ENCODE measurements at places on chromosomes 4 and X.

DNA sequence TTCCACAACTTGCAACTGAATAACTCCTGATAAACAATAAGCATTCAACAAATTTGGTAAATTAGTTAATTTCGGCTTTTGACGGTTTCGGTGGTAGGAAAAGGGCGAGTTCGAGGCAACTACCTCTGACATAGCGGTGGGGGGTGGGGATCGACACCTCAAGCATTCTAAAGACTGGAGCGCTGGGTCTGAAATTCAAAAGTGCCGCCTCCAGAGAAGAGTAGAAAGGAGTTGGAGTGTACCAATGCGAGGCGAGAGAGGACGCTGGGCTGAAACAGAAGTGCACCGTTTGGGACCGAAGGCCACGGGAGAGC, 725 bp downstream of the SMC1A start:
- DNase-seq, result no peak

DNA sequence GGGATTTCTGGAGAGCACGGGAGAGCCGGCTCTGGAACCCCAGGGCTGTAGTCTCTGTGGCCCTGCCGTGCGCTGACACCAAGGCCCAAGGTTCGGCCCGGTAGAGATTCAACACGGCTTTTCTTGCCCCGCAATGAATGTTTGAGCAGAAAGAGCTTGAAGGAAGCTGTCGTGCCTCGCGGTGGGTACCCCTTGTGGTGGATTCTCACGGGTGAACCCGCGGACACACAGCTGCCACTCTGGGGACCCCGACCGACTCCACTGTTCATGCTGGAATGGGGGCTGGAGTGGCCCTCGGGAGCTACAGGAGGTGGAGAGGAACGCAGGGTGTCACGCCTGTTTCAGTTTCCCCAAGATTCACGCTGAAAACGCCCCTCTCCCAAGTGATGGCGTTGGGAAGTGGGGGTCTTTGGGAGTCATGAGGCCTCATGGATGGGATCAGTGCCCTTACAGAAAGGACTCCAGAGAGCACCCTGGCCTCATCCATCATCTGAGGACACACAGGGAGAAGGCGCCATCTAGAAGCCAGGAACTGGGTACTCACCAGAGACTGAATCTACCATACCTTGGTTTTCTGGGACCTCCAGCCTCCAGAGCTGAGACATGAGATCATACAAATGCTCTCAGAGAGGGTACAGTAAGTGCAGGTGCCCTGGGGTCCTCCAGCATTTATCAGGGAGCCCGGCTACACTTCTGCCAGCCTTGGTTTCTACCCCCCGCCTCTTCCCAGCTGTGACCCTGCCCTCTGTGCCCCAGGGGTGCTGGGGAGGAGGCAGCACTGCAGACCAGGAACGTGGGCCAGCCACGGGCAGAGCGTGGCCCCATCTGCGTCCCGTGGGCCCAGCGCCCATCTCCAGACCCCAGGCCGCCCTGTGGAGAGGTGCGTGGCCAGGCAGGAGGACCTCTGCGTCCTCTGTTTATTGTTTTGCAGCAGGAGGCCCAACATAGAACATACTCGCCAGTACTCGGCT, 6.4 kb downstream of the SLC25A6 start:
- DNase-seq, result no peak

GRCh38 chrX:21004835-21005234, 369.4 kb upstream of the CNKSR2 start:
- DNase-seq, result no peak

DNA sequence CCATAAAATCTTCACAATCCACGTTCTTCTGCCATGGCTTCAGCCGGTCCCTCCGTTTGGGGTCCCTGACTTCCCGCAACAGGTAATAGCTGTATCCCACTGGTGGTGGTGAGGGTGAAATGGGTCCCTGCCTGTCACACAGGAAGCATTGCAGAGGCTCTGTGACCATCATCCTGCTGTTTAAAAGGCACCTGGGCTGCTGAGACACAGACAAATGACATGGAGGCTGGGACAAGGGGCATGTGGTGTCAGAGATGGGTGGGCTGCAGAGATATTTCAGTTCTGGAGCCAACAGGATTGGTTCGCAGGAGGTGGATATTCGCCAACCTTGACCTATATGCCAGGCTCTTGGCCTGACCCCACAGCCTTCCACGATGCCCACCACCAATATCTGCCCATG, 82.1 kb downstream of the JAKMIP1 start:
- no peak for DNase-seq

- DNase-seq, result no peak
Measured at GRCh38 chr4:85114526-85114925, 148.0 kb upstream of the WDFY3 start.

GRCh38 chrX:48961585-48962091, 4.2 kb upstream of the OTUD5 start:
- DNase-seq, result no peak

DNA sequence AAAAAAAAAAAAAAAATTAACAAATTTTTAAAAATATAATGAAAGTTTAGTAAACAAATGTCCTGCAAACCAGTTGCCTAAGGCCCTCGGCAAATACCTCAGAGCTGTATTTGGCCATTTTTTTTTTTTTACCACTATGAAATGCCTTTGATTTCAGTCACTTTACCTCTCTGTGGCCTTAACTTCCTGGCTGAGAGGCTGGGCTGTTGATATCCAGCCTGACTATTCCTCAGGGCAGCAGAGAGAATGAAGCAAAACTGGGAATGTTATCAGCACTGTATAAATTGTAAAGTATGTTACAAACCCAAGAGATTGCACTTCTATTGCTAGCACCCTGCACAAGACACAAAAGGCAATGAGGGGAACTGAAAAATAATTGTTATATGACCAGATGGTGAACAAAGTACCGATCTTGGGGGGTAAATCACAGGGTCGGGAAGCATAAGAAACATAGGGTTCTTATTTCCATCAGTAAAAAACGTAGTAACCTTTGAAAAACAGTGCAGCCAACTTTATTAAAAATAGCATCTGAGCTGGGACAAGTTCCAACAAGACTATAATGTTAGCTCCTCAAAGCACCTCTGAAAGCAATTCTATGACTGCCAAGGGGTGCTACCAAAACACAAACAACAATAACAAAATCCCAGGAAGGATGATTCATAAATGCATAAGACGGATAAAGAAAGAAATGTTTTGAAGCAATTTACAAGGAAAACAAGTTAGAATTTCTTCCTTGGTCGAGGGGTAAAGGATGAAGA, 18.1 kb downstream of the USP46 start:
- DNase-seq, result no peak

DNA sequence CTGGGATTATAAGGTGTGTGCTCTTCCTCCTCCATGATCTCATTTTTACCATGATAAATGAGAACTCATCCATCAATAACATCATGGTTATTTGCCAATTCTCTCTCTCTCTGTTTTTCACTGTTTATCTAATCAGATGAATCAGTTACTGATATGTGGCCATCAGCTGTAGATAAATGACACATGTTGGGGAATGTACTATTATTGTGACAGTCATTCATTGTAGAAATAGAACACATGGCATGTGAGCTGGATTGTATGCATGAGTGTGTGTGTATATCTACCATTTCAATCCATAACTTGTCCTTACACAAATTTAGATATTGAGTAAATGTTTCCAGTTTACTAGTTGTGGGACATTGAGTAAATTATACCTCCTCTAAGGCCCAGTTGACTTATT, 53.0 kb downstream of the OSTC start:
- no peak for DNase-seq

DNA sequence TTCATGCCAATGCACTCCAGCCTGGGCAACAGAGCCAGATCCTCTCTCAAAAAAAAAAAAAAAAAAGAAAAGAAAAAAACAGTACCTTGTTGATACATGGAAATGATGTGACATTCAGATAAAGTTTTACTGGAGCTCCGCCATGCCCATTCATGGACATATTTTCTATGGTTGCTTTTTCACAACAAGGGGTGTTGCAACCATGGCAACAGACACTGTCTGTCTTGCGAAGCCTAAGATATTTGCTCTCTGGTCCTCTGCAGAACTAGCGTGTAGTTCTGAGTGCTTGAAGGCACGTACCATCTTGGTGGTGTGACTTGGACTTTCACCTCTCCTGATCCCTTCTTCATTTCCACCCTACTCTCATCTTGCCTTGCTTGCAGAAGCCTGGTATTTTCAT, 53.2 kb downstream of the TBL1X start:
- DNase-seq, result no peak

GRCh38 chr4:107896158-107896645, 35.1 kb upstream of the CYP2U1 start:
- DNase-seq, result no peak

- DNase-seq, result no peak
Measured at GRCh38 chrX:7191681-7192110, 43.7 kb upstream of the PUDP start.

- no peak for DNase-seq
Measured at GRCh38 chrX:6885909-6886308, 261.6 kb upstream of the STS start.

- no peak for DNase-seq
Measured at GRCh38 chr4:114547340-114548134, 51.1 kb upstream of the UGT8 start.

GRCh38 chrX:67654301-67654700, 110.5 kb downstream of the AR start:
- no peak for DNase-seq

DNA sequence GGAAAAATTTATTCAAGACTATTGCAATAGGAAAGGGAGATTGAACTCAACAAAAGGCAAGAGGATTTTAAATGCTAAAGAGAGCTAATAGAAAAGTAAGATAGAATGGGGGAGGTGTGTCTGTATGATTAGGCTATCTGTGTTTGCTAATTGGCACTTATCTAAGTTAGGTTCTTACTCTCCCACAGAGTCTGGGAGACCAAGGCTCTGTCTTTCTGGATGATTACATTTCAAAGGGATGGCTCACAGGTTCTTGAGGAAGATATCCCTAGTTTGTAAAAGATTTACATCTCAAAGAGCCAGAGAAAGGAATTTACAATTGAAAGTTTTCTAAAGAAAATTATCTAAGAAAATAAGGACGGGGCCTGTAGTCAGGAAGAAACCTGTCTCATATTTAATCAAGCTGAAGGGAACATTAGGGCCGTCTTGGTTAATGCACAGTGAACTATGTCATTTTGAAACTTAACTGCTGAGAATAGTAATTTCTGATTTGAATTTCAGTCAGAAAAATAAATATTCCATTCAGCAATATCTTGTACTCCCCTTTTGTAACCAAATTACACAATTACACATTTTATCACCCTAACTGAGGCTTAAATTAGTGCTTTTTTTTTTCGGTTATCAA, 75.8 kb downstream of the MAGEB10 start:
- no peak for DNase-seq

DNA sequence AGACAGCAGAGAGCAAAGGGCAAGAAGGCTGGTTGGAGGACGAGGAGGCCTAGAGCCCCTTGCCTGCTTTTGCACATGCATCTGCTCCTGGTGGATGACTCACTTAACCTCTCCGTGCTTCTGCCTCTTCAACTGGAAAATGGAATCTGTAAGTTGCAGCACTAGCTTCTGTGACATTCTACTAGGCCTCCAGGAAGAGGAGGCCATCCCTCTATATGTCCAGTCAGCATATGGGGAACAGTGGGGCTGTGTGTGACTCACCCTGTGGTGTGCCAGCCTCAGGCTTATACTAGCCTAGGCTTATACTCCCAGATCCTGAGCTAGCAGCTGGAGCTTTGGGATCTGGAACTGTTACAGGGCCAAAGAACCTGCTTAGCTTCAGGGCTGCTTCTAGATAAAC, 36.0 kb downstream of the RTL9 start:
- DNase-seq, result no peak

GRCh38 chrX:16138108-16138427, 14.7 kb downstream of the GRPR start:
- DNase-seq, result no peak

DNA sequence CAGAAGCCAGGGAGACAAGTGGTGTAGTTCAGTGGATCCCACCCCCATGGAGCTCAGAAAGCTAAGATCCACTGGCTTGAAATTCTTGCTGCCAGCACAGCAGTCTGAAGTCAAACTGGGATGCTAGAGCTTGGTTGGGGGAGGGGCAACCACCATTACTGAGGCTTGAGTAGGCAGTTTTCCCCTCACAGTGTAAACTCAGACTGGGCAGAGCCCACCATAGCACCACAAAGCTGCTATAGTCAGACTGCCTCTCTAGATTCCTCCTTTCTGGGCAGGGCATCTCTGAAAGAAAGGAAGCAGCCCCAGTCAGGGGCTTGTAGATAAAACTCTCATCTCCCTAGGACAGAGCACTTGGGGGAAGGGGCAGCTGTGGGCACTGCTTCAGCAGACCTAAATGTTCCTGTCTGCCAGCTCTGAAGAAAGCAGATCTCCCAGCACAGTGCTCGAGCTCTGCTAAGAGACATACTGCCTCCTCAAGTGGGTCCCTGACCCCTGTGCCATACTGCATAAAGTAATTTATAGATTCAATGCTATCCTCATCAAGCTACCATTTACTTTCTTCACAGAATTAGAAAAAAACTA, 163.2 kb downstream of the HHIP start:
- DNase-seq, result no peak

DNA sequence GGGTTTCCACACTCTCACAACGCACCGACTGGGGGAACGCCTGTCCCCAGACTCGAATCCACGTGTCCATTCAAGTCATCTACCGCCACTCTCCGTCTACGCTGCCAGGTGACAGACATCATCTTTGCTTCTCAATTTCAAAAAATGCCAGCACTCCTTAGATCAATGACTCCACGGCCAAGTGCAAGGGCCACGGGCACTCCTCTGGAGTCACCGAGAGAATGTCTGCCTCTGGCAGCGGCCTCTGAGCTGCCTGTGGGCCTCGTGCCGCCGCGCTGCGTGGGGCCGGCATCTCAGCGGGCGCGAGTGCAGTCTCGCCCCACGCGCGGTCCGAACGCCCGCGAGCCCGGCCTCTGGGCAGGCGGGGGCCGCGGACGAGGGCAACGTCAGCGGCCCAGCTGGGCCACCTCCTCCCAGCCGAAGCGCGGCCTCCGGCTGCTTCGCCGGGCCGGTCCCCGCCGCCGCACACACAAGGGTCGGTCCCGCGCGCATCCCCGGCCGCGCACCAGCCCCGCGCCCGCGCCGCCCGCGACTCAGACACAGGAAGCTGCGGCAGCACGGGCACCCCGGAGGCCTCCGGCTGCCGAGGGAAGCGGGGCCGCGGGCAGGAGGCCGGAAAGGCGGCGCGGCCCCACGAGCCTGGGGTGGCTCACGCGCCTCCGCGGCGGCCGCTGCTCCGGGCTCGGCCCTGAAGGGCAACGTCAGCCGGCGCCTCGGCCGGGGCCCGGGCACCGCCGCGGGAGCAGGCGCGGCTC, 450 bp downstream of the ACSL1 start:
- DNase-seq, result no peak

GRCh38 chr4:6172093-6172926, 28.0 kb downstream of the JAKMIP1 start:
- no peak for DNase-seq

- DNase-seq, result no peak
Measured at GRCh38 chr4:11480683-11481082, 52.0 kb upstream of the HS3ST1 start.

- DNase-seq, result no peak
Measured at GRCh38 chr4:86481440-86481839, 112.7 kb upstream of the PTPN13 start.

- no peak for DNase-seq
Measured at GRCh38 chrX:65697211-65697641, 29.8 kb downstream of the MSN start.

DNA sequence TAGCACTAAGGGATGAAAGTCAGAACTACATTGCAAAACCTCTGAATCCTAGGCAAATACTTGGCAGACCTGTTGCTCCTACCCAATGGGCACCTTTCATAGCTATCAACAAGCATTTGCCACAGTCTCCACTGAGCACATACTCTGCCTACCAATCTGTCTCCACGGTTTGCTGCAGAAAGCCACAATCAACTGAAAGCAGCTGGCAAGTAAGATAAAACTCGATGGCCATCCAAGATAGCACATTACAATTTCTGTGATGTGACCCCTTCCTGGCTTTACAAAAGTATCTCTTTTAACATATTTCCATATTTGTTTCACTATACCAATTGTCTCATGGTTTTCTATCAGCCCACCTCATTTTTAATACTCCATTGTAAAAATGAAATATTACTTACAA, 1060.5 kb upstream of the INTU start:
- DNase-seq, result no peak

All from NCI-H1048 (cell line).